Stimulated activated CD4-positive, alpha-beta T cell treated with anti-CD3 and anti-CD28 coated beads, Interleukin-15, amount 100 ng/mL, for 1 hour (primary cell): ENCODE measurements at places on chromosomes 5 and 9.

- no peak for DNase-seq
These were observed 240.9 kb downstream of the TRPM3 start for GRCh38 chr9:70880535-70880934.

GRCh38 chr9:117134826-117135500, 279.9 kb downstream of the ASTN2 start:
- DNase-seq: no peak

GRCh38 chr9:122538757-122539156, 11.7 kb upstream of the OR1N1 start:
- no peak for DNase-seq

DNA sequence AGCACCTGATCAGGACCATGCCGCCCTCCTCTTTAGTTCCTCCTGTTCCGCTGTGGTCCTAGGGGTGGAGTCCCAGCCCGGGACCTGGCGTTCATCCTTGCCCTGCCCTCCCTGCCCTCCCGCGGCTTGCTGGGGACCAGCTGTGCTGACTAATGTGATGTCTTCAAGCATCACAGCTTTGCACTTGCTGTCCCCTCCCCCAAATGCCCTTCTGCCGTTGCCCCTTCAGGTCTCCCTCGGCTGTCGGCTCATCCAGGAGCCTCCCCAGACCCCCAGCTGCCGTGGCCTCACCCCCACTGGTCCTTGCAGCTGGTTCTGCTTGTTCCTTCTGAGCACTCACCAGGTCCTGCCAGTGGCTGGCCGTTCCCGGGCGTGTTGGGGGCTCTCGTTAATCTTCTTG, 19.9 kb downstream of the RXRA start:
- DNase-seq: no peak

DNA sequence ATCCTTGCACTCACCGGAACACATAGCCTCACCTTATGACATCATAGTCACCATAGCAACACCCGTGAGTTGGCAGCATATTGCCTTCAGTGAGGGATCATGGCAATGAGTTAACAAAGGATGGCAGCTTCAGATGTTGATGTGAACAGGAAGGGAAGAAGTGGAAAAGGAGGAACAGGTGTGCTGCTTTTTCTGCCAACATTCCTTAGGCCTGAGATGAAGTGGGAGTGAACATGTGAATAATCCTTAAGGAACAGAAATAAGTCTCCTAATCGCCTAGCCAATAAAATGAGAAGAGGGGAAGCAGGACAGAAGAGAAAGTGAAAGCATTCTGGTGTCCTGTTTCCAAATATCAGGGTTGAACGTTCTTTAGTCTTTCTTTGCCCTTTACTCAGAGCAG, 360.0 kb downstream of the BRINP1 start:
- DNase-seq: no peak

- no peak for DNase-seq
These were observed 7.9 kb upstream of the SYNPO start for GRCh38 chr5:150632305-150633160.

DNA sequence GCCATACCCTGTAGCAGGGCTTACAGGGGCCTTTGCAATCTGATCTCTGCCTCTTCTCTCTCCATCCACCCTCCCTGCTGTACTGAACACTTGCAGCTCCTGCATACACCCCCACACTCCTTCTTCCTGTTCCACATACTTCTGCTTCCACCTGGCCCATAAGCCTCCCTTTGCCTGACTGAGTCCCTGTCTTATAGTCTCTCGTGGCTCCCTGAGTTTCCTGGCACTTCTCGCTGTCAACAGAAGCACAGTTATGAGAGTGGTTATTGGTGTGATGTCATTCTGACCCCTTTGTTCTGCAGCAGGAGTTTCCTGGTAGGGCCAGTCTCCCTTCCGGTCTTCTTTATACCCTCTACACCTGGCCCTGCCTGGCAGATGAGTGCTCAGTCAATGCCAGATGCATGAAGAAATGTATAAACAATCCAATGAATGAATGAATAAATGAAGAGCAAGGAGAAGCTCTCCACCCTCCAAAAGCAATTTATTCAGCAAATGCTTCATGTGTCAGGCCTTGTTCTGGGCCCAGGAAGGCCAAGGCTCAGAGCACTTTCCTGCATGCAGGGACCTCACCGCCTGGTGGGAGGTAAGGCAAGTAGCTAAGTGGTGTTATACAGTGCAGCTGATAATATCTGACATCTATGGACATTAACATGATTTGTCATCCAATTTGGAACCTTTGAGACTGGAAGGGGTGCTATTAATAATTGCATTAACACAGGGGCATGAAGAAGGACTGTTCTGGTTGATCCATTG, 20.5 kb upstream of the CSF1R start:
- DNase-seq: no peak
